ENCODE measurements at places on chromosomes 5 and 9.
A peak's percentile ranks its signal among the peaks of the same experiment; 100 is the strongest.

- no peak for DNase-seq
Measured at GRCh38 chr5:14914193-14914592, 42.6 kb upstream of the ANKH start.

DNA sequence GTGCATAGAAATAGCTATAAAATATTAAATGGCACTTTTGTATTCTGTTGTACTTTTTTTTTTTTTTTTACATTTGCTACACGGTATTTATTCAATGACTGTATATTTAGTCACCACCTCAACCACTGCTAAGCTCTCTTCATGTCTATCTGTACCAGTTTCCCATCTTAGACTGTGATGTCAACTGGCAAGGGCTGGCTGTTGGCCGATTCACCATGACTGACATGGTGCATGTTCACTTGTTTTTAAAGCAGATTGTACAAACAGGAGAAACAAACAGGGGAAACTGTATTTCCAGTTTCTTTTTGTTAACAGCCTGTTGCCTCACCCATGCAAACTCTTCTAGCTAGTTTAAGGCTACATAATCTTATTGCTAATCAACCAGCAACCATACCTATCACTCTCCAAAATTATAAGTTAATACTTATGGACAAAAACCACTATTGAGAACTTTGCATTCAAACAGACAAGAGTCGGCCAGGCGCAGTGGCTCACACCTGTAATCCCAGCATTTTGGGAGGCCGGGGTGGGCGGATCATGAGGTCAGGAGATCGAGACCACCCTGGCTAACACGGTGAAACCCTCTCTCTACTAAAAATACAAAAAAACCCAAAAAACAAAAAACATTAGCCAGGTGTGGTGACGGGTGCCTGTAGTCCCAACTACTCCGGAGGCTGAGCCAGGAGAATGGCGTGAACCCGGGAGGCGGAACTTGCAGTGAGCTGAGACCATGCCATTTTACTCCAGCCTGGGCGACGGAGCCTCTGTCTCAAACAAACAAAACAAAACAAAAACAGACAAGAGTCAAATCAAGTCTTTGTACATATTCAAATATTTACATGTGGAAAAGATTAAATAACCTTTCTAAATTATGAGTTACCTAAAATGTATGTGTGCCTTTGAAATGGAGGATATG lies 13.2 kb downstream of the ZFAND5 start:
- DNase-seq = no peak

DNA sequence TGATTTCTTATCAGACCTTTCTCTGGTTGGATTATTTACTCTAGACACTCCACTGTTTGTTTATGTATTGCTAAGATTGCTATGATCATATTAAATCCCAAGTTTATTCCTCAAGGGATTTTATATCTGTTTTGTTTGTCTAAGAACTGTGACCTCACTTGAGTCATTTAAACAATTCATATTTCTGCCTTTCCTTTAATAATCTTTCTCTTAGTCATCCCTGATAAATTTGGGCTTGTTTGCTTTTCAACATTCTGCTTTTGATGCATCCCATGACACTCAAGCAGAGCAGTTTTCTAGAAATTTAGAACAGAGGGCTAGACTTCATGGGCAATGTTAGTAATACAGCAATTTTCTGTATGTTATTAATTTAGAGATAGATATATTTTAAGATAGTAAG lies 231.6 kb upstream of the TNC start:
- no peak for DNase-seq

GRCh38 chr9:128231638-128232527 lies 28.7 kb downstream of the DNM1 start:
- no peak for DNase-seq

GRCh38 chr5:124908581-124909451 lies 162.4 kb upstream of the ZNF608 start:
- no peak for DNase-seq

- peak; percentile 9 for DNase-seq
Measured at GRCh38 chr5:1510631-1511030, 13.1 kb downstream of the LPCAT1 start.

GRCh38 chr5:150065346-150065745 lies 21.0 kb downstream of the CSF1R start:
- DNase-seq = no peak

- no peak for DNase-seq
Measured at GRCh38 chr9:89892920-89893319, 288.1 kb downstream of the GADD45G start.

DNA sequence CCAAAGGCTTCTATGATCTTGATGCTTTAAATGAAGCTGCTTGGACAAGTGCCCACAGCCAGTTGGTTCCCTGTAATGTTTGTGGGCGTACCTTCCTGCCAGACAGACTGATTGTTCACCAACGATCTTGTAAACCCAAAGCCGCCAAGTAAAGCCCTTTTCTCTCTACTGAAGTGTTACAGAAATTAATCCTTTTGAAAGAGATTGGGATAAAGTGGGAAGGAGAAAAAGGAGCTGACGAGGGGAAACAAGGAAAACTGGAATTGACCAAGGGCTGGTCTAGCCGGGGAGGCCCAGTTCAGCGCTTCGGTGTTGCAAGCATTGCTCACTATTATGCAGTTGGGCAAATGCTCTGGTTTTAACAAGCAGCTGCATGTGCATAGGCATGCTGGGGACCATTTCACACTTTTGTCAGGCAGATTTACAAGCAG lies 53.2 kb downstream of the ZNF474 start:
- DNase-seq = peak; percentile 29

DNA sequence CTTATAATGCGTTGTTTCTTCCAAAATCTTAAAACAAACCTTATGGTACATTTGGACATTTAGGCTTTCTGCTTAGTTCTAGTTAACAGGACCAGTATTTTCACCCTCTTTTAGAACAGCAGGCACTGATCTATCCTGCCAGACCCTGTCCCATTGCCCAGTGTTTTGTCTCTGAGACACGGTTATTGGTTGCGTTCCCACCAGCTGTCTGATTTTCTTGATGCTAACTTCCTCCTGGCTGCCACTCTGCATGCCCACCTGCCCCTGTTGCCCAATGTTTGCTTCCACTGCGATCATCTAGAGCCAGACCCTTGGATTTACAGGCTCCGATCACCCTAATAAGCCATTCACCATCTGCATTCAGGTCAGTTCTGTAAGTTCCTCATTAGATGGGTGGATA lies 506.0 kb upstream of the CDH6 start:
- no peak for DNase-seq

- no peak for DNase-seq
Measured at GRCh38 chr9:128084746-128085145, 16.7 kb downstream of the SLC25A25 start.

DNA sequence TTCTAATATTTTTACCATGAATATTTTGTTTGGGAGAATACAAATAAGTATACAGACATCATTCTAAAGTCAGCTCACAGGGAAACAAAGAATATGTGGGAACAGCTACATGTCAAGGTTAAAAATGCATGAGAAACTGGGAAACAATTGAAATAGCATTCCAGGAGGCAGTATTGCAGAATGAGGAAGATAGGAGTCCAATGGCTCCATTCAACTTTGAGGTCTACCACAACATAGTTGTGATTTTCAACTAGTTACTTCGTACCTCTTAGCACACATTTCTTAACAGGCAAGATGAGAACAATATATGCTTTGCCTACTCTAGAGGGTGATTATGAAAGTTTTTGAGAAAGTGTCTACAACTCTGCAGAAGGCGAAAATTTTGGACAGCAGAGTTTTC lies 35.2 kb upstream of the CAST start:
- no peak for DNase-seq

DNA sequence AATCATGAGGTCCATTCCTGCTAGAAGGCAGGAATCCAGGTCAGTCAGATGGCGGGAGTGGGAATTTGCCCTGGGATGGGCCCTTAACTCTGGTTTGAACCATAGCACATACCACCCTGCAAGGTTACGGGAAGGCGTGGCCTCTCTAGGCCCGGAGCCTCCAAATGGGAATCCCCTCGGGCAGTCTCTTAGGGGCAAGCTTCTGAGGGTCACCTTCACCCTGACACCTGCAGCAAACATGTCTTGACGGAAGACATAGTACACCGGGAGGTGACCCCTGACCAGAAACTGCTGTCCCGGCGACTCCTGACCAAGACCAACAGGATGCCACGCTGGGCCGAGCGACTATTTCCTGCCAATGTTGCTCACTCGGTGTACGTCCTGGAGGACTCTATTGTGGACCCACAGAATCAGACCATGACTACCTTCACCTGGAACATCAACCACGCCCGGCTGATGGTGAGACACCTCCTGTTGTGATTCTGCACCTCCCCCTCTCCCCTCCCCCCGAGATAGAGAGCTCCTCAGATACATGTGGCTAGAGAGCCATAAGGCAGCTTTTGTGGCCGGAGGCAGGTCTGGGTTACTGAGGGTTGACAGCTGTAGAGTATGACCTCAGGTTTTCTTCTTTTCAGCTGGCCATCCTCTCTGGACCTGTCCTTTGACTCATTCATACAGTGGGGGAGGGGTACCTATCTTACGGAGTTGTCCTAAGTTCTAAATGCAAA lies 957 bp downstream of the PRELID1 start:
- no peak for DNase-seq

GRCh38 chr9:8784838-8785237 lies 985.3 kb upstream of the DMAC1 start:
- no peak for DNase-seq

- peak; percentile 55 for DNase-seq
Measured at GRCh38 chr5:146440870-146441495, 6.2 kb upstream of the TCERG1 start.

DNA sequence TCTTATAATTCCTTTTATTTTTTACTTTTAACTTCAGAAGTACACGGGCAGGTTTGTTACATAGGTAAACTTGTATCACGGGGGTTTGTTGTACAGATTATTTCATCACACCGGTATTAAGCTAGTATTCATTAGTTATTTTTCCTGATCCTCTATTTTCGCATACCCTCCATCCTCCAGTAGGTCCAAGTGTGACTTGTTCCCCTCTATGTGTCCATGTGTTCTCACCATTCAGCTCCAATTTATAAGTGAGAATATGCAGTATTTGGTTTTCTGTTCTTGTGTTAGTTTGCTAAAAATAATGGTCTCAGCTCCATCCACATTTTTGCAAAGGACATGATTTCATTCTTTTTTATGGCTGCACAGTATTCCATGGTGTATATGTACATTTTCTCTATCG lies 43.1 kb upstream of the IFNE start:
- no peak for DNase-seq

DNA sequence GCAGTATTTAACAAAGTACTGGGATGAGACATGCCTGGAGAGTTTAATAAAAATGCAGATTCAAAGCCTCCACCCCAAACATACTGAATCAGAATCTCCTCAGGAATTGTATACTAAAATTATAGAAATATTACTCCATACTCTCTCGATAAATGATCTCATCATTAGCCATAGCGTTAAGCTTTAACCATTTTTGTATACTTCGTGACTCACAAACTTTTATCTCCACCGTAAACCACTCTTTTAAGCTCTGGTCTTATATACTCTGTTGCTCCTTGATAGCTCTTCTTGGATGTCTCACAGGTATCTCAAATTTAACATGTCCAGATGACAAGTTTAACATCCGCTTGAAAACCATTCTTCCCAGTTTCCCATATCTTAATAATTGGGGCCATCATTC lies 327.8 kb downstream of the ADGRV1 start:
- no peak for DNase-seq

- no peak for DNase-seq
Measured at GRCh38 chr5:37789991-37790390, 49.9 kb downstream of the GDNF start.

DNA sequence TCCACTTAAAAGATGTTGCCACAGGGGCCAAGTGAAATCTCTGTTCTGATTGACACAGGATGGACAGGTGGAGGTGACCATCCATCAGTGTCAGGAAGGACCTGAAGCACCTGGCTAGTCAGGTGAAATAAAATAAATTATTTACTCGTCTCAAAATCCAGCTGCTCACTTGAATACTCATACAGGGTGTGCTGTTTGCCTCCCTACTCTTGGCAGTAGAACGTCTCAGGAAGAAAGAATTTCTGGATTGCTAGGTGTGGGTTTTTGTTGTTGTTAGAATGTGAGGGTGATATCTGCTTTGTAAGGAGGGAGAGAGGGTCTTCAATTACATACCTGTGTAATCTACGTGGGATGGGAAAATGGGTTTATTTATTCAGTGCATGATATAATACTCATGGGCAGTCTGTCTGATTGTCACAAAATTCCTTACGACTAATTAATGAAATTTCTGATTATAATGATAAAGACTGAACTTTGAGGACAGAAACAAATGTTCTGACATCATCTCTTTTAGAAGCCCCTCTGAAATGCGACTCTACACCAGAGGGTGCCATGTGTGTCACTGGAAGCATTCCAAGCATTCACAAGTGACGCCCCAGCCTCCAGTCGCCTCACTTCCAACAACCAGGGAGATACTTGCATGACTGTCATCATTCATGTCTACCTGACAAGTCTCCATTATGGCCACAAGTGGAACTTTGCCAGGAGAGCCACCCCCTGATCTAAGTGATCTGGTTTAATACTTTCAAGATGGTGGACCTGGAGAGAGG lies 218.4 kb downstream of the GAPVD1 start:
- no peak for DNase-seq

GRCh38 chr9:117546894-117547678 lies 132.2 kb upstream of the ASTN2 start:
- peak; percentile 86 for DNase-seq

DNA sequence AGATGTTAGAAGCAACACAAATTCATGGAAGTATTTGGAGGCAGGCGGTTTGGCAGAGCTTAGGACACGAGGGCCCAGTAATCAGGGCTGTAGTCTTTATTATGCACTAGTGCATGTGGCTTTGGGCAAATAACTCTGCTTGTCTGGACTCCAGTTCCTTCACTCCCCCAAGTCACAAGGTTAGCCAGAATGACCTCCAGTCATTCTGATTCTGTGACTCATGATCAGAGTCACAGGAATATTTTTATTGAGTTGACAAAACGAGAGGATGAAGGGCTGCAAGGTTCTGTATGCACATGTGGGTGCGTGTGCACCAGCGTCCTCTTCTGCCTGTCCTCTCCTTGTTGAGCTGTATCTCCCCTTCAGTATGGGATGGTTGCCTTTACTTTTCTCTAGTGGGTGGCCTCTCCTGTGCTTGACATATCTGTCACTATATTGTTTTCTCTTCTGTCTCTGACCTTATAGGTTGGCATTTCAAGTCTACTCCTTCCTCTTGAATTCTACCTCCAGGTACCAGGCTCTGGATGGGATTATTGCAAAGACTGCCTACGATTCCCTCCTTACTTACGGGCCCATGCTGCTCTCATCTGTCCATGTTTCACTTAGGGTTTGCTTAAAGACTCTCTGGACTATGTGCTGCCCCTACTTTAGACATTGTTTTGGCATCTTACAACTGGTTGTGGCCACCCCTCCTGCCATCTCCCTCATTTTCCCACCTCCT lies 94.6 kb downstream of the KDM4C start:
- no peak for DNase-seq

DNA sequence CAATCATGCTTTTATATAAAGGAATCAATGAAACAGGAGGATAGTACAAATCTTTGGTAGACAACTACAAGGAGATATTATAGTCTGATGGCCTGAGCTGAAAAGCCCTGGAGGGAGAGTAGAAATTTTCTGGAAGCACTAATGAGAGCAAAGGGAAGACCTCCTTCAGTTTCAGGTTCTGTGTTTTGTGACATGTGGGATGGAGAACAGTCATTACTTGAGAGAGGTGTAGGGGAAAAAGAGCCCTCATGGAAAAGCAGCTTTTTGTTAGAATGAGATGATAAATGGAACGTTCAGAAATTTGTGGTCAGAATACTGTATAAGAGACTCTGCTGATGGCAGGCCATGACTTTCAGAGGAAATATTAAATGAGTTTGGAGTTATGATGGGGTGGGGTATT lies 360.6 kb upstream of the MEF2C start:
- DNase-seq = no peak

- no peak for DNase-seq
Measured at GRCh38 chr9:70594386-70594944, 180.0 kb upstream of the KLF9 start.
